ENCODE measurements at places on chromosomes 3 and 15.

GRCh38 chr3:124178531-124178930 is 186.6 kb upstream of the ROPN1 start:
- no peak for DNase-seq

DNA sequence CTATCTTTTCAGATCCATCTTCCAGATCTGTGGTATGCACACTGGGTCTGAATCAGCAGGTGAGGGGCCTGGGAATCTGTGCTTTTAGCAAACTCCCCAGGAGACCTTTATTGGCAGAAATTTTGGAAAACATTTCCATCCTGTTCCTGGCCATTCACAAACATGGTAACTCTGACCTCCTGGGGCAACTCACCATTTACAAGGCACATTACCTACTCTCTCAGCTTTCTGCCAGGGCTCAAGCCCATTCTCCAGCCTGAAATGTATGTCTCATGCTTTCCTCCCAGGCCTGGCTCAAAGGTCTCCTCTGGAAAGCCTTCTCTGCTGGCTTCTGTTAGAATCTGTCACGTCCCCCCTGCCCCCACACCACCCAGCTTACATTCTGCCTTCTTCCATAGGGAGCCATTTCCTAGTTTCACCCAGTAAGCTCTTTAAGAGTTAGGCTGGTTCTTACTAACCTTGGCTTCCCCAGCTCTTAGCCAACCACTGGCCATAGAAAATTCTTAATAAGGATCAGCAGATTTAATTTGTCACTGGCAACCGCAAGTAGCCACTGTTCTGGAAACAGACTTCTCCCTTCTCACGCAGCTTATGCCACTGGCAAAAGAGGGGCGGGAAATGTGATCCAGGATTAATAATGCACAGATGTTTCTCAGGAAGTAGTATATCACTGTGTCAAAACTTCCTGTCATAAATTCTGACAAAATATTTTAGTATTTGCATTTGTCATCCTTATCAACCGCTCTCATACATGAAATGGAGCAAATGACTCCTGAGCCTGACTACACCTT is 55.0 kb downstream of the RORA start:
- DNase-seq, result no peak

GRCh38 chr15:100114100-100114499 is 227.7 kb downstream of the ADAMTS17 start:
- no peak for DNase-seq

DNA sequence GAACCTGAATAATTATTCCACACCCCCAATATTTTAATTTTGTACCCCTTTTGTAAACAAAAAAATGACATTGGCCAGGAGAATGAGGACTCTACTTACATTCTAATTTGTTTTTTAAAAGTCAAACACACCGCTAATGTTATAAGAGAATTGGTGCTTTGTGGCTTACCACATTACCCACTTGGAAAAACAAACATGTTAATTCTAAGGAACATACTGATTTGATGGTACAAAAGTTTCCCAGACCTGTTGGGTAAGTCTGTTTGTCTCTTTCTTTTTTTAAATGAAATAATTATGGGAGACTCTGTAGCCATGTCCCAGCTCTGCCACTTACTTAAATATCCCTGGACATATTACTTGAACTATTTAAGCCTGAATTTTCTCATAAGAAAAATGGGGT is 352.5 kb upstream of the C2CD4B start:
- no peak for DNase-seq

DNA sequence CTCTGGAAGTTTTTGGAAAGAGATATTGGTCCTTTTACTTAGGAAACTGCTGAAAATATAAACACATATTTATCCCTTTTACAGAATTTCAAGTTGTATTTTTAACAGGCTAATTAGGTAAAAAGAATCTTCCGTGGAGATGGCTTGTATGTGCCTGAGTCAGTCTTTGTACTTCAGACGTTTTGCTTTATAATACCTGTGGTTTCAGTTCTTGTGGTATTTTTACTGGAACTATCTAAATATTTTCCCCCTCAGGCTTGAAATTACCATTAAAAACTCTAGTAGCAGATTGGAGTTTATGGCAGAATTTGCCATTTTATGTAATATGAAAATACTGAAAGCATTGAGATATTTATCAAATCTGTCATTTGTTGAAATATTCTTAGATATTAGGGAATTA is 151.6 kb upstream of the CGNL1 start:
- no peak for DNase-seq

DNA sequence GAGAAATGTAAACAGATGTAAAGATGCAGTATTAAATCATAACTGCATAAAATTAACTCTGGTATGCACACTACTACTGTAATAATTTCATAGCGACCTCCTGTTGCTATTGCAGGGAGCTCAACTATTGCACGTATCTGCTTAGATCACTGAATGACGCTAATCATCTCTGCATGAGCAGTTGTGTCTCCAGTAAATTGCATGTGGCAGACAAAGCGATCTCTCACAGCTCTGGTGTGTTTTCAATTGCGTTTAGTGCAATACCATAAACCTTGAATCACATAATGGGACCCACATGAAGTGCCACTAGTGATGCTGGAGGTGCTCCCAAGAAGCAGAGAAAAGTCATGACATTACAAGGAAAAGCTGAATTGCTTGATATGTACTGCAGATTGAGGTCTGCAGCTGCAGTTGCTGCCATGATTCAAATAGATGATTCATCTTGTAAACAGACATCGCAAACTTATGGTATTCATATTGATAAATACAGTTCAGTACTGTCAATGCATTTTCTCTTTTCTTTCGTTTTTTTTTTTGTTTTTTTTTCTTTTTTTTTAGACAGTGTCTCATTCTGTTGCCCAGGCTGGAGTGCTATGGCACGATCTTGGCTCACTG is 30.2 kb upstream of the LCTL start:
- DNase-seq, result no peak

DNA sequence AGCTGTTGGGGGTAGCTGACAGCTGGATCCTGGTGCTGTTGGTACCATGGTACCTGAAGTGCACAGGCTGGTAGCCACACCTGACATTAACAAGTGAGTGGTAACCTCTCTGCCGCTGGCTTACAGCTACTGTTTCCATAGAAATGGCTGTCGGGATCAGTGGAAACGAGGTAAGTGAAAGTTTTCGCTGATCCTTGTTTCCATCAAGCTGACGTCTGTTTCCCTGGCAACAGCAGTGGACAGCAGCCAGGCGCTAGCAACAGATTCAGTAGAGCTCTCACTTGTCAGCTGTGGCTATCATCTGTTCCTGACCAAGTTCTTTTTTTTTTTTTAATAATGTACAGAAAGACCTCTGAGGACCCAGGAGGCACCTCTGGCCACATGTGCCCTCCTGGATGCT is 166.2 kb downstream of the CHDH start:
- no peak for DNase-seq

DNA sequence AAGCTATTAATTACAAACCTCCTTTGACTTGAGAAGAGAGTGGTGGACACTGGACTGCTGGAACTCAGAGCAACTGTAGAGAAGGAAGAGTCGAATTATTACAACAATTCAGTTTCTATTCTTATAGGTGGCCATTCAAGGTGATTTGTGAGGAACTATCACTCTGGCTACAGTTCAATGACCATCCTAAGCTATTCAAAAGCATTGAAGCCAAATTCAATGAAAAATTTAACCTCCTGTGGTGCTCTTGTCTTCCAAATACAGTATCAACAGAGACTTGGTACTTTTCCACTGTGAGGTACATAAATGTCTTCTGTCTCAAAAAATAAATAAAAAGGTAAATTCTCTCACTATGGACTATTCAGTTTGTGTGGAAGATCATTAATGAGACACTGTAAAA is 513.3 kb upstream of the SEMA6D start:
- no peak for DNase-seq

- no peak for DNase-seq
Observed at GRCh38 chr15:35667908-35668307, 121.9 kb upstream of the DPH6 start.

GRCh38 chr3:139248593-139249255 is 95.1 kb upstream of the MRPS22 start:
- no peak for DNase-seq

- DNase-seq, result no peak
Observed at GRCh38 chr15:72840114-72840513, 56.6 kb upstream of the ADPGK start.

DNA sequence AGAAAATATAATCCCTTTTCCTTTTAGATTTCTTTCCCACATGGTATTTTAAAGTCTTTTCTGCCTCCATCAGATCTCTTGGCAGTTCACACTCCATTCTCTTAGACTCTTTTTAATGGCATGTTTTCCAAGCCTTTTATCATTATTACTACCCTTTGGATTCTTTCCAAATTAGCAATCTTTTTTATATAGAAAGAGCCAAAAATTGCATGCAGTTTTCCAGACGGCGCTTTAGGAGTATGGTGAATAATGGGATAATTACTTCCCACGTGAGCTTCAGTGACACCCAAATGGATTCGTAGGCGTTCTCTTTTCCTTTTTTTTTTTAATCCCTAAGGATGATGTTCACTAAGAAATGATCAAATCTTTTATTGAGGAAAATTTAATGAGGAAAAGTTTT is 354.8 kb upstream of the DNAJC19 start:
- no peak for DNase-seq

- no peak for DNase-seq
Observed at GRCh38 chr3:21729888-21730459, 21.0 kb downstream of the ZNF385D start.

GRCh38 chr3:194470615-194471014 is 16.2 kb downstream of the ATP13A3 start:
- DNase-seq, result no peak

DNA sequence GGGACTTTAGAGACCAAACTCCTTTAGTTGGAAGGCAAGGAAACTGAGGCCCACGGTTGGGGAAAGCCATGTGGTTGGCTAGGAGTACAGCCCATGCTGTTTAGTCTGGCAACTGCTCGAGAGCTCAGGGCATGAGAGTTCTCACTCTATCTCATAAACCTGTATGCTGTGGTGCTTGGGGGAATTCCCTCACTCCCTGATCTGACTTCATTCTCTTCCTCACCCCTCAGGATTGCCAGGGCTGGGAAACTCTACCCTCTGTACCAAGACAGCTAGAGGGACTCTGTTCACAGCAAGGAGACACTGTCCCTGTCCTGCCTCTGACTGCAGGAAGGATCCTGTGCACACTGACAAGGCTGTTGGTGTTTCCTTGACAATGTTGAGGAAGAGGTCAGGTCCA is 230.2 kb downstream of the ZNF621 start:
- no peak for DNase-seq

GRCh38 chr3:66593978-66594377 is 93.2 kb upstream of the LRIG1 start:
- no peak for DNase-seq

GRCh38 chr3:119582178-119582577 is 2.9 kb downstream of the ADPRH start:
- DNase-seq, result peak; percentile 20

DNA sequence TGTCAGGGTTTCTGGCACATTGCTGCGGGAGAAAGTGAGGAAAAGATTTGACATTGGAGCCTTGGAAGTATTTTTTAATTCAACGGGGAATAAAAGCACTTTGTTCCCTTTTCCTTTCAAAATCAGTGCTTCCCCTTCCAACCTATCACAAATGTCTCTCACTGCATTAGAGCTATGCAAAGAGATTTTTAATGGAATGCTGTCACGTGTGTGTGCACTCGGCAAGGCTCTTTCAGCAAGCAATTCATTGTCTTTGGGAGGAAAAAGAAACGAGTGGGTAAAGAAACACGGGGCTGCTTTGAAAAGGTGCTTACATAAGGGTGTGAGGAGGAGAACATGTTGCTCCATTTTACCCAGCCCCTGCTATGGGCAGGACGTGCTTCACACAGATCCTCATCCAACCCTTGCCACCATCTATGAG is 490.4 kb upstream of the PROK2 start:
- DNase-seq, result no peak

GRCh38 chr3:152234657-152235375 is 33.9 kb upstream of the MBNL1 start:
- DNase-seq, result no peak

DNA sequence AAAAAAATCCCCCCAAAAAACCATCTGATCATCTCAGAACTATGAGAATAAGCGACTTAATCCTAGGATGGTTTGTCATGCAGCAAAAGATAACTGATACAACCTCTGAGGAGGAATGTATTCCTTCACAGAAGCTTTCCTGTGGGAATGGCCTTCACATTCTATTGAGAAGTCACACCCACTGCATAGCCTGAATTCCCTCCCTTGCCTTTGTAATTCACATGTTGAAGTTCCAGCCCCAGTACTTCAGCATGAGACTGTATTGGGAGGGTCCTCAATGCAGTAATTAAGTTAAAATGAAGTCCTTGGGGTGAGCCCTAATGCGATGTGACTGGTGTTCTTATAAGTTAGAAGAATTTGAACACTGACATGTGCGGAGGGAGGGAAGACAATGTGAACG is 395.2 kb downstream of the TUSC7 start:
- DNase-seq, result no peak

- no peak for DNase-seq
Observed at GRCh38 chr3:78801926-78802561, 965.8 kb downstream of the ROBO1 start.

DNA sequence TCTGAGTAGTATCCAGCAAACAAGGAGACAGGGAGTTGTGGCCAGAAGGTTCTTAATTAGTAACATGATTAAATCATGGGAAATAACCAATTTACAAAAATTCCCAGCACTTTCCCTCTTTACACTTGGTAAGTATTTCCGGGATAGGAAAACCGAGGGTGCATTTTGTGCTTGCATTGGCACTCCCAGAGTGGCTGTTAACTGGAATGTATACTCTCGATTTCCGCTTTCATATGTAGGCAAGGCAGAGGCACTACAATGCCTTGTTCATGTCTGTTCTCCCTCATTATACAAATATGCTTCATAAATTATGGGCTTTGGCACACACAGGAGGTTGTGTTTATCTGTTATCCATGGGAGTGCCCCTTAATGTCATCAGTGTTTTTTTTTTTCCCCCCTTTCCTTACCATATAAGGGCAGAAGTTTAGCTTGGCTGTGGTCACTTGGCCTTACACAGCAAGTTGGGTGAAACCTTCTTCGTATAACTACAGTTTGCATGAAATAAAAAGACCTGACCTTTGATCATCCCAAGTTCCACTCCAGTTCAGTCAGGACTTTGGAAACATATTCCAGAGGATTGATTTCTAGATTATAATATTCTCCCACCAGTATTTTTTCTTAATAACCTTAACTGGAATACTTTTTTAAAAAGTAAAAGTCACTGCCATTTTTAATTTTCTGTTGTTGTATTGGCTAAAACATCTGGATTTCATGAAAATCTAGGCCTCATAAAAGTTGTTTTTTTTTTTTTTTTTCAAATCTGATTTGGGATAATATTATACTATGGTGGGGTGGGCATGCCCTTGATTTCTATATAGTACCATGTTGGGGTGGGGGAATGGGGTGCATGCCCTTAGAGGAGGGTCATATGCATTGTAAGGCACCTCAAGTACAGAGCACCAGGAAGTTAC is 8.9 kb downstream of the TPM1 start:
- no peak for DNase-seq

Data from CD4-positive, alpha-beta T cell treated with Interleukin-4 for 4 hours (primary cell).